ENCODE measurements at places on chromosomes 1 and 21.

DNA sequence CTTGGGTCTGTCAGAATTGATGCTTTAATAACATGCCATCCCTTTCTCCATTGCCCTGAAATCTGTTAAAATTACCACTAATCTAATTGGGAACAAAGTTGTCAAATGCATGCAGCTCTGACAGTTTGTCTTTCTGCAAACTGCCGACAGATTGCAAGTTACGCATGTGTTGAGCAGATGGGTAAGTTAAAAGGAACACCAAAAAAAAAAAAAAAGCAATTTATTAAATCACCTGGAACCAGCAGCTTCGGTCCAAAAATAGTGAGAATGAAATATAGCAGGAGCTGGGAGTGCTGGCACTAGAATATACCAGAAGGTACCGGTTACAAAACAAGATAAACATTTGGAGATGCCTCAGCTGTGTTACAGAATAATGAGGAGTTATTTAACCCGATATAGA, 149.6 kb upstream of the C1orf87 start:
- no peak for DNase-seq

DNA sequence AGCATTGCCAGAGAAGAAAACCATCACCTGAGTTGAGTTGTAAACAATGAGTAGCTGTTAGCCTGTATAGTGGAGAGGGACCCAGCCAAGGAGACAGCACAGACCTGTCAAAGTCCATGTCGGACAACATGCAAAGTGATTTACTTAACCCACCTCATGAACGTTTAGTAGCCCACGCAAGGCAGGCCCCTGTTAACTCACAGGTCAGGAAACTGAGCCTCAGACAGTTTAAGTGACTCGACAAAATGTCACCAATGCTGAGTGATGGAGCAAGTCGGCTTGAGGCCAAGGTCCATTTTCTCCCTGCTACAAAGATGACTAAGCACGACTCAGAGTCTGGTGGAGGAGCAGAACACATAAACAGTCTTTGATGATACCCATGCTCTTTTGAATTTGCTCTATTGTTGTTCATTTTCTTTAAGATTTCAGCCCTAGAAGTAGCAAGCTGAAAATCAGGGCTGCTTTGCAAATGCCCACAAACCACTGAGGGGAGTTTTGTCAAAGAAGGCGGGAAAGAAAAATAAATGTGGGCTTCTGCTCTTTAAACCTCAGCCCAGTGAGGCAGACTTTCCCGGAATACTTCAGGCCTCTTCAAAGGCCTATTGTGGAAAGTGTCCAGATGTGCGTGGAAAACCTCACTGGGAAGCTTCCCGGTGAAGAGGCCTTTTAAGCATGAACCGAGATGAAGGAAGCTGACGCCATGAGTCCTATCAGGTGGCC, 83.8 kb upstream of the HOOK1 start:
- DNase-seq: no peak

DNA sequence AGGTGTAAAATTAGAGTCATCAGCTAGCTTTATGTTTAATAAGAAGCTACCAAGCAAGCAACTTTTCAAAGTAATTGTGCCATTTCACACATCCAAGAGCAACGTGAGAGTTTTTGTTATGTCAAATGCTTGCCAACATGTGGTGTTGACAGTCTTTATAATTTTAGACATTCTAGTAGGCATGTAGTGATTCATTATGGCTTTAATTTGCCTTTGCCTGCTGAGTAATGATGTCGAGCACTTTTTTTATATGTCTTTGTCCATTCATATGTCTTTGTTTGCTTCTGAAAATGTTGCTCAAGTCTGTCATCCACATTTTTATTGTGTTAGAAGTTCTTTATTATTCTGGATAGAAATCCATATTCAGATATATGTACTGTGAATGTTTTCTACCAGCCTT, 21.4 kb upstream of the CHIT1 start:
- DNase-seq: no peak

DNA sequence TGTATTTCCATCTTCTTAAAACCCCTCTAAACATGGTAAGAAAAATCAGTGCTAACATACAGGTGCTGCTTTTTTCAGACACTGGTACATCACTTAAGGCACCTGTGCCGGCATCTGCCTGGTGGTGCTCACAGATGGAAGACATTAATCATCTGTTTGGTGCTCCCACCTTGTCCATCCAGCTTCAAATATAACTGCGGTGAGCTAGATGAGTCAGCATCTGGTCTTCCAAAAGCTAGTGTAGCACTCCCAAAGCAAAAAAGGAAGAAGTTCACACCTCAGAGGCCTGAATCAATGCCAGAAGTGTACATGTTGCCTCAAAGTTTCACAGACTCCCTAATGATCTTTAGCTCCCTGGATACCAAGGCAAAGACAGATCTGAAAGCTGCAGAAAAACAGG, 44.4 kb downstream of the TM2D1 start:
- no peak for DNase-seq

DNA sequence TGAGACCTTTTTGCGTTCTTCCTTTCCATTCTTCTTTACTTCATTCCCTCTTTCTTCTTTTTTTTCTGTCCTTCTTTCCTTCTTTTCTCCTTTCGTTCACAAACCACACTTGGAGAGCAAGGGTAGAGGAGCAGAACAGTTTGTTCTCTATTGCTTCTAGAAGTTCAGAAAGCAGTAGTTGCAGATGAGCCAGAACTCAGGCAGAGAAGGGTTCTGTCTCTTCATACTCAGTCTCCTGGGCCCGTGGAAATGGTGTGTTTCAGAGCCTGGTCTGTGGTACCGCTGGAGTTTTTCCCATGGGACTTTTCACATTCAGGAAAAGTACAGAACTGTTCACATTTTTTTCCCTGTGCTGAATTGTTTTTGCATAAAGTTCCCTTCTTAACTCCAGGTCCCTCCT, 87.0 kb downstream of the ATP5PO start:
- DNase-seq: no peak

GRCh38 chr1:88180449-88181108, 503.5 kb upstream of the PKN2 start:
- DNase-seq: peak; percentile 68

GRCh38 chr1:8047112-8047511, 21.0 kb upstream of the ERRFI1 start:
- DNase-seq: no peak

GRCh38 chr1:62685431-62685859, 2.7 kb downstream of the DOCK7 start:
- DNase-seq: no peak

- no peak for DNase-seq
Observed at GRCh38 chr1:28213315-28213714, 19.5 kb downstream of the DNAJC8 start.

GRCh38 chr1:154607106-154607608, 829 bp downstream of the ADAR start:
- DNase-seq: no peak

- no peak for DNase-seq
Observed at GRCh38 chr1:218531936-218532335, 186.8 kb downstream of the TGFB2 start.
